Stimulated activated CD4-positive, alpha-beta T cell treated with anti-CD3 and anti-CD28 coated beads, Interleukin-1b, Interleukin-23, amount 100 ng/mL, for 48 hours (primary cell): ENCODE measurements at places on chromosomes 11 and 22.

GRCh38 chr11:87861030-87861429 is 314.2 kb downstream of the RAB38 start:
- DNase-seq: no peak

DNA sequence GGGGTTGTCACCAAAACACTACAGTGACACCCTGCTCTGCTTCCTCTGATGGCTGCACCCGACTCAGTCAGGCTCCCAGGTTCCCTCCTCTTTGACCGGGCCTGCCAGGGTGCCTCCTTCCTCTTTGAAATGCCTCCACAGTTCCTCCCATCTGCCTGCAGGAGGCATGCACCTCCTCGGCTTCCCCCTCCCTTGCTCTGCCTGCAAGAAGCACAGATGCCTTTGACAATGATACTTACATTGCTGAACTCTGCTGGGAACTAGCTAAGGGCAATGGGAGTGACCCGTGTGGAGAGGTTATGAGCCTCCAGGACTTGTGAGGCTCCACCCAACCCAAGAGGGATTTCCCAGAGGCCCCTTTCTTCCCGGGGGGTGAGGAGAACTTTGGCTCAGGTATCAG is 674.1 kb downstream of the OPCML start:
- DNase-seq: no peak

DNA sequence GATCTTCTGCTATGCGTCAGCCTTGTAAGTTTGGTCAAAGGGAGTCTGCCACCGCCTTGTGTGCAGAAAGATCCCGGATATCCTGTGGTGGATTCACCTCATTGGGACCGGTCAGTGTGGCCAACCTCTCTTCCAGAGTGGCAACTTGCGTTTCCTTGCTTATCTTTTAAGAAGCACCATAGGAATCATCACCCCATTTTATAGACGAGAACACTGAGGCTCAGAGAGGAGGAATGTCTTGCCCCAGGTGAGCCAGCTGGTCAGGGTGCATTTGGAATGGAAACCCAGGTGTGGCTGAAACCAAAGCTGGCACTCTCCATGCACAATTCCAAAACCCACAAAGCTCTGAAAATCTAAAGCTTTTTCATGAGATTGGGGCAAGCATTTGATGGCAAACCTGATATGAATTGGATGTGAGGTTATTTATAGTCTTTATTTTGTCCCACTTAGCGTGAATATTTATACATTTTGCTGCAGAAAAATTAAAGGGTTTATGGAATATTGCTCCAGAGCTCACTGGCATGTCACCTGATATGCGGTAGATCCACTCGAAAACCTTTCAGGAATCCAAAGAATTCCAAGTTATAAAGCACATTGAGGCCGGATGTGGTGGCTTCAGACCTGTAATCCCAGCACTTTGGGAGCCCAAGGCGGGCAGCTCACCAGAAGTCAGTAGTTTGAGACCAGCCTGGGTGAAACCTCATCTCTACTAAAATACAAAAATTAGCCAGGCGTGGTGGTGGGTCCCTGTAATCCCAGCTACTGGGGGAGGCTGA is 12.1 kb upstream of the EIF3D start:
- no peak for DNase-seq

DNA sequence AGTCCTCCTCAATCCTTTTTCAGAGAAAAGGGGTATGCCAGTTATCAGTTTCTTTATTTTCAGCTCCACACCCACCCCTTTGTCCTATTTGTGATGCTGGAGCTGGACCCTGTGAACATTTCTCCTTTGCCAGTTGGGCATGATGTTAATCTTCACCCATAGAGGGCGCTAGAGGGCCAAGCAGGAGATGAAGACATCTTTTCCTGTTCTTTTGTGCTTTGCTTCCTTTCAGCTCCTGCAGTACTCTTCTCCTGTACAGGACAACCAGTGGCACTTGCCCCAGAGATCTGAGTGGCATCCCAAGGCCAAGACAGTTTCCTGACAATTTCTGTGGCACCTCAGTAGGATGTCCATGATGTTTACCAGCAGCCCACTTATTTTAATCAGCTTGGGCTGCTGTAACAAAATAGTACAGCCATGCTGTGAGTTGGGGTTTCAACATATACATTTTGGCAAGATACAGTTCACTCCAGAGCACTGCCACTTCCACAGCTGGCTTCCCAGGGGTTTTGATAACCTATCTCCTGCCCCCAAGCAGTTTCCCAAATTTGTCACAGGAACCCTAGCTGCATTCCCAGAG is 4.6 kb downstream of the SAA2 start:
- DNase-seq: peak; percentile 53

GRCh38 chr22:29738118-29738815 is 18.5 kb downstream of the CABP7 start:
- no peak for DNase-seq

DNA sequence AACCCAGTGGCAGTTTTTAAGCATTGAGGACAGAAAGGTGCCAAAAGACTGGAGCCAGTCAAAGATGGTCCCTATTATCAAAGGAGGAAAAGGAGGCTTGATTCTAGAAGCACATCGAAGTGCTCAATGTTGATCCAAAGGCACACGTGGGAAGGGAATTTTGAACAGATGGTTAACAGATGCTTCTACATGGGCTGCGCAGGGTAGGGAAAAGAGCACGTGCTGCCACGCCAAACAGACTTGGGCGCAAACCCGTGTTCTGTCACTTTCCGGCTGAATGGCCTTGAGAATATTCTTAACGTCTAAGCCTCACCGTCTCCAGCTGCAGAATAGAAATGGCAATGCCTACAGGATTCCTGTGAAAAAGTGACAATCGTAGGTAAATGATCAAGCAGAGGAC is 217.9 kb upstream of the MTNR1B start:
- DNase-seq: no peak
